ENCODE measurements at places on chromosomes 3 and 15. TPM values are rescaled to one million over a fixed set of nuclear protein-coding genes. Genes with fewer than 3 reads are reported as not detected.

PLIN1 gene
- 0.33 TPM for total RNA-seq

HCLS1 gene
- 297 TPM for total RNA-seq

ARHGAP31 gene
- 64.6 TPM for total RNA-seq

SLC9C1 gene
- total RNA-seq: not detected

CLRN1 gene
- total RNA-seq: not detected

ROBO2 gene
- not detected for total RNA-seq

GOLGA8J gene
- 0.21 TPM for total RNA-seq

CIDEC gene
- total RNA-seq: not detected

C3orf85 gene
- not detected for total RNA-seq

C3orf70 gene
- 0.17 TPM for total RNA-seq

LRRC34 gene
- 0.50 TPM for total RNA-seq

IQCB1 gene
- 33.1 TPM for total RNA-seq

ZNF774 gene
- total RNA-seq: 1.3 TPM

CPLX3 gene
- total RNA-seq: 1.7 TPM

GUCA1C gene
- total RNA-seq: not detected

LMAN1L gene
- 3.4 TPM for total RNA-seq

SFMBT1 gene
- 20.0 TPM for total RNA-seq

ERICH6 gene
- total RNA-seq: 0.33 TPM

KLHL6 gene
- 16.9 TPM for total RNA-seq

ZNF502 gene
- 3.8 TPM for total RNA-seq

IL17RE gene
- total RNA-seq: 0.48 TPM

CKMT1A gene
- total RNA-seq: not detected

GHRL gene
- 0.69 TPM for total RNA-seq

IL17RD gene
- total RNA-seq: not detected

CFAP100 gene
- total RNA-seq: not detected

ISL2 gene
- total RNA-seq: 0.73 TPM

ANKRD63 gene
- total RNA-seq: not detected

LYZL4 gene
- total RNA-seq: not detected

PLSCR4 gene
- total RNA-seq: not detected

KLHL40 gene
- not detected for total RNA-seq

ROPN1 gene
- total RNA-seq: not detected

SGO1 gene
- total RNA-seq: 21.6 TPM

FEZF2 gene
- not detected for total RNA-seq

KCNH8 gene
- total RNA-seq: not detected

CCR9 gene
- total RNA-seq: not detected

KAT2B gene
- total RNA-seq: 78.4 TPM

FBXO40 gene
- not detected for total RNA-seq

CD200R1 gene
- 8.3 TPM for total RNA-seq

THSD4 gene
- total RNA-seq: not detected

MASP1 gene
- total RNA-seq: not detected

MESP2 gene
- total RNA-seq: not detected

HPS3 gene
- total RNA-seq: 27.8 TPM

FAM107A gene
- not detected for total RNA-seq

BOC gene
- total RNA-seq: 1.5 TPM

SPTSSB gene
- not detected for total RNA-seq

CX3CR1 gene
- 5.8 TPM for total RNA-seq

CADM2 gene
- not detected for total RNA-seq

KLHL25 gene
- total RNA-seq: 4.7 TPM

ADIPOQ gene
- not detected for total RNA-seq

CEP152 gene
- 16.8 TPM for total RNA-seq

FAM227B gene
- total RNA-seq: 2.6 TPM

CLDN18 gene
- not detected for total RNA-seq

MUSTN1 gene
- total RNA-seq: 1.3 TPM

FOXB1 gene
- 0.10 TPM for total RNA-seq

HTR3E gene
- total RNA-seq: not detected

ARGFX gene
- total RNA-seq: not detected

ACSBG1 gene
- not detected for total RNA-seq
